Nasal cavity respiratory epithelium epithelial cell of viscerocranial mucosa (primary cell): ENCODE measurements at places on chromosomes 2 and 18. TPM values are rescaled to one million over a fixed set of nuclear protein-coding genes. Genes with fewer than 3 reads are reported as not detected.

Gene GYPC
- under 0.01 and 2.8 TPM in 2 replicates for total RNA-seq

Gene ASB18
- total RNA-seq: not detected in 2 replicates

Gene NETO1
- total RNA-seq: not detected in 2 replicates

Gene ALLC
- not detected in 2 replicates for total RNA-seq

Gene CPO
- total RNA-seq: 0.14 TPM in 1 of 2 replicates, not detected in the other

Gene PPP1R1C
- total RNA-seq: 0.68 and 1.2 TPM in 2 replicates
